Pulmonary artery endothelial cell (primary cell): ENCODE measurements at places on chromosomes 1 and 21. TPM values are rescaled to one million over a fixed set of nuclear protein-coding genes. Genes with fewer than 3 reads are reported as not detected.

DNA sequence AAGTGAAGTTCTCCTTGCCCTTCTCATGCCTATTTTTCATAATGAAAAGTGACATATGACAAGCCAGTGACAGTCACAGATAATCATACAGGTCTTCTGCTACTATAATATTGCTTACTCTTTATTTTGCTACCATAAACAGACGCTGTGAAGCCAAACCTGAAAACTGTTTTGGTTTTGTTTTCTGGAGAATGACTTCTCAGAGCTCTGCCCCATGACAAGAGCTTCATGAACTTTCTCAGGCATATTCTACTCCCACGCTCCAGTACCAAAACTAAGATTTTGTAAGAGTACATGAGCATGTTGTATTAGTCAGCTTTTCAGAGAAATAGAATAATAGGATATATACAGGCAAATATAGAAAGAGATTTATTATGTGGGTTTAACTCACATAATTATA, 64.3 kb upstream of the VTCN1 start:
- DNase-seq = no peak

GRCh38 chr21:31008355-31008754, 29.9 kb downstream of the KRTAP19-8 start:
- no peak for DNase-seq

GRCh38 chr1:93673163-93673829, 8.3 kb downstream of the BCAR3 start:
- DNase-seq = no peak

DNA sequence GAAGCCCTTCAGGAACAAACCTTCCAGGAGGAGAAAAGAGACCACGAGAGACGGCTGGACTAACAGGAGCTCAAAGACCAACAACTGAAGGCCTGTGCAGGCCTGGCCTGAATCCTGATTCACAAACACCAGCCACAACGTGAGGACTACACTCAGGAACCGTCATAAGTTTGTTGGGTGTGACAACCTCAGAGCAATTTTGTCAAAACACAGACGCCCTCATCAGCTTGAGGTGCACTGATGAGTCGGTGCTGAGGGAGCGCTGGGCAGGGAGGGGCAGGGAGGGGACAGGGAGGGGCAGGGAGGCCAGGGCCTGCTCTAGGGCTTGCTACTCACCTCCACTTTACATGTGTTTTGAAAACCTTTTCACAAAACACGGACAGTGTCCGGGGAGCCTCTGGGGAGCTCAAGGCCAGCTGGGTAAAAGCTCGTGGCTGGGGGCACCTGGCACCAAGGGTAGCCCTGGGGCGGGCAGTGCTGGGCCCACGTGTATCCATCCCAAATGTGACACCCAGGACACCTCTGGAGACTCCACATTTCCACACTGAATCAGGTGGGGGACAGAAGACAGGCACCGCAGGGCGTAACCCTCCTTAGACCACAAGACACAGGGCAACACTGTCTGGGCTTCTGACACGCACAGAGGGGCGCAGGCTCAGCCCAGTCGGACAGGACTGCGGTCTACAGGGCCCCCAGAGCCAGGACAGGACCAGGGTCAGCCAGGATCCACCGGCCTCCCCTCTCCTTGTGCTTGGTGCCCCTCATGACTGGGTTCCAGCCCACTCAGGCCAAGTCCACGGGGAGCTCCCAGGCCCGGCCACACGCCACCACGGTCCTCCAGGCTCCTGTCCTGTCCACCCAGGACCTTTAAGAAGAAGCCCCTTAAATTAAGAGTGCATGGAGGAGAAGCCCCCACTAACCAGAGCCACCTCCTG, 16.5 kb downstream of the LSS start:
- DNase-seq = no peak

DNA sequence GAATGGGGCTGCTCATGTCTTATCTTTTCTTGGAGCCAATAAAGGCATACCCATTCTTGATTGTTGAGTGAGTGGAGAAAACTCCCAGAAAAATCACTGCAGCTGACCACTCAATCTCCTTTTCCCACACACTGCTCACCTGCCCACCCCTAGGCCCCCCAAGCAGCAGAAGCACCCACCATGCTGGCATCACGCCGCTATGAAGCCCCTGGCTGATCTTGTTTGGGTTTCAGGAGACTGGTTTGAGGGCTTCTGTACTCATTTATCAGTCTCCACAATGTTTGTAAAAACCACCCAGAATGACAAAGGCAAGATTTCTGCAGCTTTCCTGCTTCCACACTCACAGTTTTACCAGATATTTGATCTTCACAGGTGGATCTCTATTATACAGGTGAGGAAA, 33.5 kb upstream of the ATP2B4 start:
- DNase-seq = no peak

GRCh38 chr1:232767305-232768074, 37.7 kb upstream of the MAP10 start:
- DNase-seq = no peak

DNA sequence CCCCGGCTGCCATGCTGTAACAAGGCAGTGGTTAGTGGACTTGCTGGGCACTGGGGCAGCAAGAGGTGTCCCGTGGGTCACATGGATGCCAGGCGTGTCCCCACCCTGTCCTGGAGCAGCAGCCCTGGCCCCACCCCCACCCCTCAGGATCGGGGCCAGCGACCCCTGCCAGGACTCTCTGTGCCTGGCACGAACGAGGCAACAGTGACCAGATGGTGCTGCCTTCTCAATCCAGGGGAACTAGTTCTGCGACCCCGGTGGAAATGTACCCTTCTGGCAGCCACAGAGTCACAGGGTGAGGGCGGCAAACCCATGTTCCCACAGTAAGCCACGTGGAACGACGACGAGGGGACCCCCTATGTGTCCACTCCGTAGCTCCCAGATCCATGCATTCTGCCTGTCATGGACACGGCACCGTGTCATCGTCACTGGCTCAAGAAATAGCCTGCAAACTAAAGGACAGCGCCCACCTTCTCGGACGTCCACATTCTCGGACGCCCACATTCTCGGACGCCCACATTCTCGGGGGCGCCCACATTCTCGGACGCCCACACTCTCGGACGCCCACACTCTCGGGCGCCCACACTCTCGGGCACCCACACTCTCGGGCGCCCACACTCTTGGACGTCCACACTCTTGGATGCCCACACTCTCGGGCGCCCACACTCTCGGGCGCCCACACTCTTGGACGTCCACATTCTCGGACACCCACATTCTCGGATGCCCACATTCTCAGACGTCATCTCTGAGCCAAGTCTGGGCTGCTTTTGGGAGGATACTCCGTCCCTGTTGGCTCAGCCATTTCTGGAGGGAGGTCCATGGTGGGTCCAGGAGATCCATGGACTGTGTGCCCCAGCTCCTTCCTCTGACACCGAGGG, 19.6 kb upstream of the ACTRT2 start:
- no peak for DNase-seq

DNA sequence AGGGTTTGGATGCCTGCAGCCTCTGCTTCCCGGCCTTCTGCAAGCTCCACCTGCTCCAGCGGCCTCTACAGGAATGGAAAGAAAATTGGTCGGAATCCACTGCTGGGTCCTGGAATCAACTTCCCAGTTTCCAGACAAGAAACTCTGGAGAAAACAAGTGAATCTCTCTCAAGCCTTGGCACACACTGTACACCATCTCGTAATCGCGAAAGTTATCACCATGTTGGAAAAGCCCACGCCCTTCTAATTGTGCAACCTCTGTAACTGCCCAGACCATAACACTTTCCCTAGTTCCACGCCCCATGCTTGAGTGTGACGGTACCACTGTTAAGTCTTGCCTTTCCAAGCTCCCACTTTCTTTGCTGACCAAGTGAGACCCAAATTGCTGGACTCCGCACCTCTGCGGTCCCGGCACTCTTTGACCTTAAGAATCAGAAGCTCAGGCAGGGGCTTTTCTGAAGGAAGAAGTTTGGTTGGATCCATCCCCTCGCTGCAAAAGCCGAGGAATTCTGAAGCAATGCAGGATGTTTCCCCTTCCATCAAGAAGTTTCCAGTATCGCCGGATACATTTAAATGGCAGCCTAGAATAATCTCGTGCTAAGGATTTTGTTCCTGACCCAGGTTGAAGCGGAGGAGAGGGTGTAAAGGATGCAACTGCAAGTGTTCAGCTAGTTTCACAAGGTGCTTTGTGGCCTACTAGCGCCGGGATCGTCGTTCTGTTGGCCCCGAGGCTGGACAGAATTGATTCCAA, 6.2 kb downstream of the NR5A2 start:
- DNase-seq = no peak

DNA sequence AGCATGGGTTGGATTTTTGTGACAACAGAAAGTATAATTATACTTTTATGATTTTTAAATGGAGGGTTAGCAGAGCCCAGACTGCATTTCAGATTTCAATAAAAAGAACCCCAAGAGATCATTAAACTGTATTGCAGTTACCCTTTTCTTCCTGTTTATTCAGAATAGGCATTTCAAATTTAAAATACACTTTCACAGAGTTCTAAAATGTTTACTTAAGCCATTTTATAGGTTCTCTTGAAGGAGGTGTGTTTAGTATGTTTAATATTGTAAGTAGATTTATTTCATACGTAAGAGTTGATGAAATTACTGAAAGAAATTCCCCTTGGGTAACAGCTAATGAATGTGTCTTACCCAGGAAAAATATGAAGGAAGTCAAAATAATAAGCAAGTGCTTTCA, 17.4 kb downstream of the UAP1 start:
- DNase-seq = no peak

DNA sequence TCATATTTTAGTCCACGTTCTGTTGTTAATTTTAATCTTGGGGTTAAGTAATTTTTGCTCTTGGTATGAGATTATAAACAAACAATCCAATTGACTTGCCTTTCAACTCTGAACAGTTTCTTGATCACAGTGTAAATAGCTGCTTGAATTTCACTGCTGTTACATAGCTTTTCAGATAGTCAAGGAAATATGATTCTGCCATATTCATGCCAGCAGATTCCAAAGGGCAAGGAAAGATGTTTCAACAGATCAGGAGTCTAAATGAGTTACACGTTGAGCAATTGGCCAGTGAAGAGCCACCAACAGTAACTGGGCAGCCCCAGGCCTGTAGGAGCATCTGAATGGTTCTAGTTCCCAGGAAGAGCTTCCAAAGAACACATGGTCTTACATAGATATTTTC, 93.6 kb downstream of the LEPR start:
- no peak for DNase-seq

DNA sequence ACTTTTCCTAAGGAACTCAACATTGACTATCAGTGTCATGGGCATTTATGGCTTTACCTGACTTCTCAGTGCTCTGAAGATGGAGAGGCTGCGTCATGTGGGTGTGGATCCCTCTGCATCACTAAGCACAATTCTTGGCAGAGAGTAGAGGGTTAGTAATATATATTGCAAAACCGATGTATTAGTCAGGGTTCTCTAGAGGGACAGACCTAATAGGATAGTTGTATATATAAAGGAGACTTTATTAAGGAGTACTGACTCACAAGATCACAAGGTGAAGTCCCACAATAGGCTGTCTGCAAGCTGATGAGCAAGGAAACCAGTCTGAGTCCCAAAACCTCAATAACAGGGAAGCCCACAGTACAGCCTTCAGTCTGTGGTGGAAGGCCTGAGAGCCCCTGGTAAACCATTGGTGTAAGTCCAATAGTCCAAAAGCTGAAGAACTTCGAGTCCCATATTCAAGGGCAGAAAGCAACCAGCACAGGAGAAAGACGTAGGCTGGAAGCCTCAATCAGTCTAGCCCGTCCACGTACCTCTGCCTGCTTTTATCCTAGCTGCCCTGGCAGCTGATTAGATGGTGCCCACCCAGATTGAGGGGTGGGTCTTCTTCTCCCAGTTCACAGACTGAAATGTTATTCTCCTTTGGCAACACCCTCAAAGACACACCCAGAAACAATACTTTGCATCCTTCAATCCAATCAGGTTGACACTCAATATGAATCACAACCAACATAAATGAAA, 159.7 kb upstream of the NRIP1 start:
- no peak for DNase-seq

- DNase-seq = no peak
These were observed 41.4 kb upstream of the TENT5C start for GRCh38 chr1:117564227-117565075.

GRCh38 chr1:234827181-234827580, 217.2 kb upstream of the IRF2BP2 start:
- no peak for DNase-seq

GRCh38 chr1:226495716-226496115, 52.8 kb upstream of the STUM start:
- DNase-seq = no peak

DNA sequence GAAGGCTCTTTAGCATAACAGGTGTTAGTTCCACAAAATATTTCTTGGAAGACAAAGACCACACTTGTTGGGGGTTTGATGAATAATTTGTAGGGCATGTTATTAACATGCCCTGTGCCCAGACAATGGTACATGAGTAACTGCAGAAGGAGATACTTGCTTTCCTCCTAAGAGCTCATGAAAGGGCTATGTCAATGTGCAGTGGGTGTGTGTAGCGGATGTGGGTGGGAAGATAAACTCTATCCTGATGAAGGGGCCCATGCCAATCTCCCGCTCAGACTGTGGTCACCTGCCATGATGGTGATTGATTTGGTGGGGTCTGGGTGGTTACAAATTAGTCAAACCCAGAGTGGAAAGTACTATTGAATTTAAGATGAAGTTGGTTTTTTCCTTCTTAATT, 69.8 kb upstream of the DNAH14 start:
- no peak for DNase-seq

DNA sequence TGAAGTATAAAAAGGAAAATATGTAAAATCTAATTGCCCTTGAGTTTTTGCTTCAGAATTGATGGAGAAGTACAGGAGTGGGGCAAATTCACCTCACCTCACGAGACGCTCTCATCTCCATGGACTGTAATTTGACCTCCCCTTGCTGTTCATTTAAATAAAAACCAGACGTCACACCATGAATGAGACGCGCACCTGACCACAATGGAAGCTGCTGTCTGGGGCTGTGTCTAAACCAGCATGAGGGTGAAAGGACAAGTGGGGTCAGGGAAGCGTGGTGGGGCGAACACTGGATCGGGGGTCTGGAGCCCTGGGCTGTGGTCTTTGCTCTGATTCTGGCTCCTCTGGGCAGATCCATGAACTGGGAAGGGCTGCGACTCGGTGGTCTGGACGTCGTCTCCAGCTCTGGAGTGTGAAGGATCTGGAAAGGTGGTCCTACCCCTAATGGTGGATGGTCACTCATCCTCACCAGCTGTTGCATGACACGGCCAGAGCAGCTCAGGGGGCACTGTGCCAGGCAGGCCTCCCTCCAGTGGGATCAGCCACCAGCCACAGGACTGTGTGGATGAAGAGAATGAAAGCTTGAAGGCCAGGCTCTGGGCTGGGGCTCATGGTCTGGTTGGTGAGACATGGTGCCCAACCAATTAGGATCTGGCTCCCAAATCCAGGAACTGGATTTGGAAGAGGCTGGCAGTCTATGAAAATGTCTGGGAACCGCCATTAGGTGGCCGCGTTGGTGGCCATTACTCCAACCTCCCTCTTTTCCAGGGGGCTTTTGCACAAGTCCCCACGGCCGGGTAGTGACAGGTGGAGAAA, 728.6 kb downstream of the PTPRU start:
- DNase-seq = no peak

DNA sequence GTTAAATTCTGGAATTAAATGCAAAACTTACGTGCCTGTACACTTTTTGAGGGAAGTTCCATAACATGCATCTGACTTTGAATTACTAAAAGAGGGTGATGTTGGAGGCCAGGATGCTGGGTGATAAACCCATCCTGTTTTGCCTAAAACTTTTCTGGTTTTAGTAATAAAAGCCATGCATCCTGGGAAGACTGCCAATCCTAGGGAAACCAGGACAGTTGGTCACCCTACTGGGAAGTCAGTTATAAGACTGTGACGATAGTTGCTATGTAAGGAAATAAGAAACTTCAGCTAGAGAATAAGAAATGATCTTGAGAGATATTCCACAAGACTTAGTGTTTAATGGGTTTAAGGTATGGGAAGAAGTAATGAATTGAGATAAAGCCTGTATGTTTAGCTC, 336.6 kb upstream of the LYPLAL1 start:
- DNase-seq = no peak

ZBTB8B gene
- under 0.01 and 0.07 TPM in 2 replicates for total RNA-seq

GJA4 gene
- total RNA-seq = 17.6 and 29.6 TPM in 2 replicates
